ENCODE measurements at places on chromosomes 16 and 17.

DNA sequence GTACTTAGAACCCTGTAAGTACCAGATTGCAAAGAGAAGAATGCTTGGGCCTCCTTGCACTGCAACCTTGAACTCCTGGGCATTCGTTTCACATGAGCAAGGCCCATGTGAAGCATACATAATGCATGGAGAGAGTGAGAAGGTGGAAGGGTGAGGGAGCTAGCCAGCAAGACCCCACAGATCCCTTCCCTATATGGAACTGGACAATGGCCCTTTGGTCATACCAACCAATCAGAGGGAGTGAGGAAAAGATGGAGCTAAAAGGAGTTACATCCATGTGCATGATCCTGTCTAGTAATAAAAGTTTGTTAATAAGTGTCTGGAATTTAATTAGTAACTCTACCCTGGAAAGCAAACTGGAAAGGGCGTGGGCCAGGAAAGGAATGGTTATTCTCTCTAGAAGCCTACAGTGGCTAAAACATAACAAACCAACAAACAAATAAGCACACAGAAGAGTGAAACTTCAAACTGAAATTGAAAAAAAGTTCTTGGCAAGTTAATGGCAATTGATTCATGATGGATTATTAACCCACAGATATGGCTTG is 29.6 kb downstream of the DNAH3 start:
- no peak for DNase-seq

DNA sequence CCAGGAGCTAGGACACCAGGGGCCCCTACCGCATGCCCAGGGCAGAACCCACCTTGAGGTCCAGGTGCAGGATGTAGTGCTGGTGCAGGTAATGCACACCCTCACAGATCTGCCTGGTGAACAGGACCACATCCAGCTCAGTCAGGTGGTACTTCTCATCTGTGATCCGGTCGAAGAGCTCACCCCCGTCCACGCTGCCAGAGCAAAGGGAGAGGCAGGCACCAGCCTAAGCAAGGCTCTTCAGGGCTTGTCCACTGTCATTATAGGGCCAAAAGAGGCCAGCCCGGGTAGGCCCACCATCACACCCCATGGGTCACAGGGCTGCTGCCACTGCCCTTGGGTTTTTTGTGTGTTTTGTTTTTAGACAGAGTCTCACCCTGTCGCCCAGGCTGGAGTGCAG is 21.0 kb downstream of the MYLK3 start:
- no peak for DNase-seq

DNA sequence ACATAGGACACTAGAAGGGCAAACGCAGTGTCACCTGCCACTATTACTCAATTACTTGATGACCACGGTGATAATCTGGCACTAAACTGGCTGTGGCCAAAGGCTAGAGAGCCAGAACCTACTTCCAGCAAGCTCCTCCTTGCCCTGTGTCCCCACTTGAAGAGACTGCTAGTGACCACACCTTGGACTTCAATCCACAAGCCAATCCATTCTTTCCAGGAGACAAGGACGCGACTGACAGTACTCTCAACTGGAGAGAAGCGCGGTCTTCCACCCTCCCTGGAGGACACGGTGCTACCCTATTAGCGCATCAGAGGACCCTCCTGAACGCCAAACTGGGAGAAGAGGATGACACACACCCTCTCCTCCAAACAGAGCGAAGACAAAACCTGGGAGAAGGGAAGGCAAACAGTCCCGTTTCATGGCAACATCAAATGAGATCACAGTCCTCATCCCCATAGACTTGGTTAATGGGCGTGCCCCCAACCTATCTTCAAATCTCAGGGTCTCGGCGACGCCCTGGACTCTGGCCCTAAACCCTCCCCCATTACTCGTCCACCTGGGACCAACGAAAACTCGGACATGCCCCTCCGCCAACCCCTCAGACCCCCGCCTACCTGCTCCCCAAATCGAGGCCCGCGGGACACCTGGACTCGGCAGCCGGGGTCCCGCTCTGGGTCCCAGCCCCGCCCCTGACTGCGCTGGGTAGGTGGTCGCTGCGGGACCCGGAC is 508 bp downstream of the FLCN start:
- no peak for DNase-seq

DNA sequence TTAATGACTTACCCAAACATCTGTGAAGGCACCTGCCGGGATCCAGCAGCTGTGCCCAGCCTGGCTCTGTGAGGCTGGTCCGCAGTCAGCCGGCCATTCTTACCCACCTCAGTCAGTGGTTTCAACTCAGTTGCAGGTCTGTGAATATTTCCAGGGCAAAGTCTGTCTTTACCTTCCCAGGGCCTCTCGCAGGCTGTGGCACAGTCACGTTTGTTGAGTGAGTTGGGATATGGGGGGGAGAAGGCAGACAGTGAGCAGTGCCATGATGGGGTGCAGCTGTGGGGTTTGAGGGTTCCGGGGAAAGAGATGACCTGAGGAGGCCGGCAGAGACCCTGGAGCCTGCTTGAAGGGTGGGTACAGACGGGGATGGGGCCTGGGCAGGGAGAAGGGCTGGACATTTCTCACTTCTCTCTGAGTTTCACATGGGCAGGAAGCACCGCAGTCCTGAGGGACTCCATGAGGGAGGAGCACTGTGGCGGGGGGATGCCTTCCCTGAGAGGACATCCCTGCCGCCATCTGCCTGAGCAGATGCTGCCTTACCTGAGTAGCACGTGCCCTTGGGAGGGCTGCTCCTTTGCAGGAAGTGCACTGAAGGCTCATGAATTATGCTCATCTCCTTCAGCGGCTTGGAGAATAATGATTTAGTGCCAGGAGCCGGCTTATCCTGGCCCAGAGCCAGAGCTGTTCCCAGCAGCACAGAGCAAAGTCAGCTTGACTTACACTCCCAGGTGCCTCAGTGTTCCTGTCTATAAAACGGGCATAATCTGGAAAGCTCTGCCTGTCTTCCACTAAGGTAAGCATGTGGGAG is 48.1 kb downstream of the KSR1 start:
- DNase-seq: no peak

- DNase-seq: no peak
Observed at GRCh38 chr17:50192144-50192617, 9.2 kb downstream of the COL1A1 start.

- DNase-seq: no peak
Observed at GRCh38 chr17:74654742-74655141, 31.2 kb upstream of the CD300E start.

DNA sequence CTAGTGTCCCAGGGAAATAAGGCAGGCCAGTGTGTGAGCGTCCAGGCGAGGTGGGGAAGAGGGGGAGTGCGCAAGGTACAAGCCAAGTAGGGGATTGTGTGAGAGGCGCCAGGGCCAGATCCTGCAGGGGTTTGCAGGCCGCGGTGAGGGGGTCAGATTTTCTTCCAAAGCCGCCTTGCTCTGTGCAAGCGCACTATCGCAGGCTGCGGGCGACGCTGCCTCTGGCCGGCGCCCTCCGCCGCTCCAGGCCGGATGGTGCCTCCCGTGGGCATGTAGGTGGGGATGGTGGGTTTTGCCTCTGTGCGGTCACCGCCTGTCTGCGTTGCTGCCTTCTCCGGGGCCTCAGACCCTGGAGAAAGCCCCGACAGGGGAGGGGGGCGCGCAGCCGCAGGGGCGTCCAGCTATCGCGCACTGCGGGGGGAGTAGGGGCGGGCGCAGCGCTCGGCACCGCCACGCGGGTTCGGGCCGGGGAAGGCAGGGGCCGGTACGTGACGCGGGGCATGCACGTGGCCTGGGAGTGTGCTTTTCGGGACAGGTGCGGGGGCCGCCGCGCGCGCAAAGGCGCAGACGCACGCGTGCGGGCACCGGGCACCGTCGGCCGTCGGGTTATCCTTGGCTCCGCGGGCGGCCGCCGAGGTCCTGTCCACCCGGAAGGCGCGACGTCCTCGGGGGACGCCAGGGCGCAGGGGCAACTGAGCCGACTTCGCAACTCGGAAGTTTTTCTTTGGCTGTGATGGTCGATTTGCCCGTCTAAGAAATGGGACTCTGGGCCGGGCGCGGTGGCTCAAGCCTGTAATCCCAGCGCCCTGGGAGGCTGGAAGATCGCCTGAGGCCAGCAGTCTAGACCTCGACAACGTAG is 1.1 kb upstream of the HAPSTR1 start:
- DNase-seq: no peak

GRCh38 chr16:17395849-17396480 is 74.8 kb downstream of the XYLT1 start:
- no peak for DNase-seq
